ENCODE measurements at places on chromosomes 2 and 18. TPM values are rescaled to one million over a fixed set of nuclear protein-coding genes. Genes with fewer than 3 reads are reported as not detected.
A peak's percentile ranks its signal among the peaks of the same experiment; 100 is the strongest.

Gene CFAP53
- 0.08 TPM for total RNA-seq

Gene CPLX4
- total RNA-seq: not detected

Gene MAL
- total RNA-seq: not detected

GRCh38 chr2:36568516-36569246 lies 29.3 kb downstream of the FEZ2 start:
- peak; percentile 85 for DNase-seq

- peak; percentile 83 for DNase-seq
Measured at GRCh38 chr2:191386938-191387536, 141.8 kb downstream of the MYO1B start.

- no peak for DNase-seq
Measured at GRCh38 chr2:182379241-182379640, 47.6 kb downstream of the PDE1A start.

GRCh38 chr18:48306838-48307237 lies 102.3 kb downstream of the ZBTB7C start:
- DNase-seq: no peak

Gene GPAT2
- not detected for total RNA-seq

DNA sequence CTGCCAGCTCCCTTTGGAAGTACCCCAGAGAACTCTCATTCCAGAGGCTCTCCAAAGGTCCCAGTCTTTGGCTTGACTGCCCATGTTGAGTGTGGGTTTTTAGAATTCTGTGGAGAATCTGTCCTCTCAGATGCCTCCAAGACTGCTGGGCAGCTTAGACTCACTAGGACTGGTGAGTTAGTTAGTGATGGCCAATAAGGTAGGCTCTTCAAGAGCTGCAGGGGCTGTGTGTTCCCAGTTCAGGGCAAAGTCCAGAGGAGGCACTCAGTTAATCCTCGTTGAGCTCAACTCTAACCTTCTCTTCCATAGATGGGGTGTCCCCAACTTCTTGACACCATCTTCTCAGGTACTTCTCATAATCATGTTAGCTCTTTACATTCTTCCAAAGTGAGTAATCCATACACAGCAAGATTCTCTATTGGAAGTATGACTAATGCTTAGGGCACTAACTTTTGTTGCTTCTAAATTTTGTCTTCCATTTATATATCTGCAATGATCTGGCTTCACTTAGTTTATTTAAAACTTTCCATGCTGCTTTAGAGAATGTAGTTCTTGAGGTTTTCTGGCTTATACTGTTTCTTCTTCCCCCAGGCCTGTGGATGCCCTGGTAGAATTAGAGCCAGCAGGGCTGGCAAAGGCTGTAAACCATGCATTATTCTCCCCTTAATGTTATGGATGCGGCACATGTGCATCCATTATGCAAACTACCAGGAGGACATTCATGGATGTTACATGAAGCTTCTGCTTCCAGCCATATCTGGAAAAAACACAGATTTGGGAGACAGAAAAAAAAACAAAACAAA lies 88.9 kb downstream of the POLE4 start:
- peak; percentile 76 for DNase-seq

Gene GLI2
- 20.0 TPM for total RNA-seq

DNA sequence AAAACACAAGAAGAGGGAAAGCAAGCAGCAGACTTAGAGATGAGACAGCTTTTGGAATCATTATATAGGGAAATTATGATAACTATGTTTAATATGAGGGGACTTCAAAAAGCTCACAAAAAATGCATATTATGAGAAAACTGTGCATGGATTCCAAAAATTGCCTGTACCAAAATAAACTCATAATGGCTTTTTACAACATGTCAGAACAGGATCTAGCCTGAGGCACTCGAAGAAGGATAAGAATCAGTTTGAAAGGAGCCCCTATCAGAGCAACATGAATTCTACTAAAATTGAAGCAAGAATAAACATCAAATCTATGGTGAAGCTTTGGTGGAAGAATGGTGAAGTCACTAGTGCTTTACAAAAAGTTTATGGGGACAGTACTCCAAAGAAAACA lies 187.4 kb downstream of the RDH14 start:
- DNase-seq: no peak

GRCh38 chr18:45329316-45329715 lies 286.0 kb upstream of the SLC14A2 start:
- no peak for DNase-seq

Gene CDCA7
- 60.7 TPM for total RNA-seq

- DNase-seq: no peak
Measured at GRCh38 chr2:203225423-203226039, 13.3 kb upstream of the CYP20A1 start.

GRCh38 chr2:34070196-34070595 lies 471.1 kb upstream of the FAM98A start:
- DNase-seq: no peak

DNA sequence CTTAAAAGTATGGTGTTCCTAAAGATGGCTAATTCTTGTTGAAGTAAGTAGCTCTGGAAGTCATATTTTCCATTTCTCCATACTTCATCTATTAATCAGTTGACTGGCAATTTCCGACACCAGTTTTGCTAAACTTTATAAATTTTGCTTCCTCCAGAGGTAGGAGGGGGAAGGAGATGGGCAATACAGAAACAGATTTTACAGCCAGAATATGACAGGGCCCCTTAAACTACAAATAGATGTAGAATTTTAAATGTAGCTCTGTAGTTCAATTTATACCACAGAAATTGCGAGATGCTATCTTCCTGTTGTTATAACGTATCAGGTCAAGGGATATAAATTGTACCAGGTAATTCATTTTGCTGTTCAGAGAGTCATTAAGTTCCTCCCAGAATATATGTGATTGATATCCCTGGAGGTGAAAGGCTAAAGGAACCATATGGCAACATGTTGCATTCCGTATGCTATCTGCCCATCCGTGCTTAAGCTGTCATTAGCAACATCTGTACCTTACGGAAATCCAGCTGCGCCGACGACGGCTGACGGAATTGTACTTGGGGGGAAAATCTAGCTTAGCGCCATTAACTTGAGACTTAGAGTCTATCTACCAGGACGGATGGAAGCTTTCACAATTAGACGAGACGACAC lies 8.4 kb upstream of the NR4A2 start:
- DNase-seq: no peak

DNA sequence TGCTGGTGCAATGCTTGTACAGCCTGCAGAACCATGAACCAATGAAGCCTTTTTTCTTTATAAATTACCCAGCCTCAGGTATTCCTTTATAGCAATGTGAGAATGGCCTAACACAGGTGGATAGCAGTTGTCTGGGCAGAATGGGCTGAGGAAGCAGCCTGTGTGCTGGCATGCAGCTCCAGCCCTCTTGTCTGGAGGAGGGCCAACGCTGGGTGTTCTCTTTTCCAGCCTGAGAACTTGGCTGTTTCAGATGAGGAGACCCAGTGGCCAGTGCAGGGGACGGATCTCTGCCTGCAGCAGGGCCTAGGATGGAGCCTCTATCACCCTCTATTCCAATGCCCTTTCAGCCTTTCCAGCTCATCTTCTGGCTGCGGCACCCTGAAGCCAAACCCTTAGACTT lies 58.8 kb downstream of the CTIF start:
- no peak for DNase-seq

- DNase-seq: no peak
Measured at GRCh38 chr2:67945940-67946339, 116.9 kb downstream of the C1D start.

DNA sequence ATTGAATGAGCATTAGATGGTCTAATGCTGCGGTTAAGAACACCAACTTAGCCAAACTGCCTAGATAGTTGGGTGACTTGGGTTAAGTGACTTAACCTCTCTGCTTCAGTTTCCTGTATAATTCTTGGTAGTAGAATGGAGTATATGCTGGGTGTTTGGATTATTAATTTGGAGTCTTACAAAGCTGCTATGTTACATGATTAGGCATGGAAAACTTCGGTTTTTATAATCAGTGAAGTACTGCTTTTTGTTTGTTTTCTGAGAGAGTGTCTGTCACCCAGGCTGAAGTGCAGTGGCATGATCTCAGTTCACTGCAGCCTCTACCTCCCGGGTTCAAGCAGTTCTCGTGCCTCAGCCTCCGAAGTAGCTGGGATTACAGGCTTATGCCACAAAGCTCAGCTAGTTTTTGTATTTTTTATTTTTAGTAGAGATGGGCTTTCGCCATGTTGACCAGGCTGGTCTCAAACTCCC lies 4.5 kb downstream of the RPL37A start:
- no peak for DNase-seq

DNA sequence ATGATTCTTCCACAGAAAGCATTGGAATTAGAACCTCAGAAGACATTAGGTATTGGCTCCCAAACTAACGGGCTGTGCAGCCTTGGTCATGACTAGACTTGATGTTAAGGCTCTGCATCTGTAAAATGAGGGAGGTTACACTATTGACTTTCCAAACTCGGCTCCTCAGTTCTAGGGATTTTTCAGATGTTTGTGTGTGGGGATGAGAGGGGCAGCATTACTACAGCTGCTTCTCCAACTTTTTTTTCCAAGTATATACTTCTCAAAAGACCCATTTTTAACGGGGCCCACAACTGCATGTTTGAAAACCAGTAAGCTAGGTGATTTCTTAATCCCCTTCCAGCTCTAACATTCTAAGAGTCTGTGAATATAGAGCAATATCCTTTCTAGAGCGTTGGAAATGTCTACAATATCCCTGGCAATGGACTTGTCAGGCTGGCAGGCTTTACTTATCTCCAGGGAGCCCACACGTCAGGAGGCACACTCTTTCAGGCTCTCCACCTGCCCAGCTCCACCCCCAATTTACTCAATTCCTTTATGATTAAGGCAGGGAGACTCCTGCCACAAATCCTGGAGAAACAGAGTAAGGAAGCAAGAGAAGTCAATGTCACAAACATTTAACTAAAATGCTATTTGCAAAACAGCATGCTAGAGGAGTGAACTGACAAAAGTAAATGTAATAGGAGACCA lies 844 bp upstream of the MPV17 start:
- DNase-seq: no peak

Gene ABCB11
- not detected for total RNA-seq

Gene TAF1B
- total RNA-seq: 73.8 TPM

DNA sequence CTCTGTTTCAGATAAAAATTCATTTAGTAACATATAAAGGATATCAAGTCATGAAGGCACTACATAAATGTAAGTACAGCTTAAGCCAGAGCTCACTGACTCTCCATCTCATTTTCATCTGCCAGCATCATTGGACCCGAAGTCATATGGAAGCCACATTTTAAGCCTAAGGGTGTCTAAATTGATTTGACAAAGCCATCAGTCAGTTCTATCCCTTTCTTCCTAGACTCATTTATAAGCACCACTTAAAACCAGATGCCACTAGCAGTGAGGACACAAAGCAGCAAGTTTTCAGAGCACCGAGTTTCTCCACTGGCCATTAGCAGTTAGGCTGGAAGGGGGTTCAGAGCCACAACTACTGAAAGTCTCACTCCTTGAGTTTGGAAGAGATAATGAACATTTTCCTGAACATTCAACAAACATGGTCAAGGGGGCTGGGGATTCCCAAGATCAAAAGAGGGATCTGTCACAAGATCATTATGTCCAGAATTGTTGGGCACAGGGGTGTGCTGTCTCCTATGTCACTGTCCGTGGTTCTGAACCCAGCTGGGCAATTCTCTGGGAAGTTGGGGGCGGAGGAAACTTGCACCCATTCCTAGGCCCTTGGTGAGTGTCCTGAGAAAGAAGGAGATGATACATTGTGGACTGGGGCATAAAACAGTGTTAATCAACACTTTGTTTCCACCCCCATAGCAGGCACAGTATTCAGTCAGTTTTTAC lies 158.5 kb upstream of the LMAN1 start:
- no peak for DNase-seq

Gene CLEC4F
- total RNA-seq: not detected

DNA sequence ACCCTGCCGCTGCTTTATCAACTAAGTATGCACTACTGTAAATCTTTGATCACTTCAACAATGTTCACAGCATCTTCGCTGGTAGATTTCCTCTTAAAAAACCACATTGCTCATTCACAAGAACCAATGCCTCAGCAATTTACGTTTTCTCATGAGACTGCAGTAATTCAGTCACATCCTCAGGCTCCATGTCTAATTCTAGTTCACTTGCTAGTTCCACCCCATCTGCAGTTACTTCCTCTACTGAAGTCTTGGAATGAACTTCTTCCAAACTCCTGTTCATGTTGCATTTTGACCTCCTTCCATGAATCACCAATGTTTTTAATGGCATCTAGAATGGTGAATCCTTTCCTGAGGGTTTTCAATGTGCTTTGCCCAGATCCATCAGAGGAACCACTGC lies 35.8 kb downstream of the PRELID3A start:
- no peak for DNase-seq

Gene LRRFIP1
- total RNA-seq: 49.5 TPM

Gene CDH20
- not detected for total RNA-seq

Gene CRYGD
- total RNA-seq: not detected

DNA sequence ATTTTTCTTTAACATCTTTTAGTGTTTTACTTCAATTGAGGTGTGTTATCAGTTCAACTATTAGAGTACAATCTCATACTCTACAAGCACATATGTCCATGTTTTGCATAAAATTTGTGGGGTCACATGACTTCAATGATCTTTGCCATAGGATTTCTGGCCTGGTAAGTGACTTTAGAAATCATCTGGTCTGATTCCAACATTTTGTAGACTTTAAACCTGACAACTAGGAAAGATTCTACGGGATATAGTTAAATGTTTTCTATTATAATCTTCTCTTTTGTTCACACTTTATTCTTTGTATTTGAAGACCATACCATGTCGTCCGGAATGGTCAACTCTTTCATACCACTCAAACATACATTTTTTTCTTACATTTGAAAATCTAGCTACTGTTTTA lies 62.0 kb upstream of the NEUROD1 start:
- no peak for DNase-seq

DNA sequence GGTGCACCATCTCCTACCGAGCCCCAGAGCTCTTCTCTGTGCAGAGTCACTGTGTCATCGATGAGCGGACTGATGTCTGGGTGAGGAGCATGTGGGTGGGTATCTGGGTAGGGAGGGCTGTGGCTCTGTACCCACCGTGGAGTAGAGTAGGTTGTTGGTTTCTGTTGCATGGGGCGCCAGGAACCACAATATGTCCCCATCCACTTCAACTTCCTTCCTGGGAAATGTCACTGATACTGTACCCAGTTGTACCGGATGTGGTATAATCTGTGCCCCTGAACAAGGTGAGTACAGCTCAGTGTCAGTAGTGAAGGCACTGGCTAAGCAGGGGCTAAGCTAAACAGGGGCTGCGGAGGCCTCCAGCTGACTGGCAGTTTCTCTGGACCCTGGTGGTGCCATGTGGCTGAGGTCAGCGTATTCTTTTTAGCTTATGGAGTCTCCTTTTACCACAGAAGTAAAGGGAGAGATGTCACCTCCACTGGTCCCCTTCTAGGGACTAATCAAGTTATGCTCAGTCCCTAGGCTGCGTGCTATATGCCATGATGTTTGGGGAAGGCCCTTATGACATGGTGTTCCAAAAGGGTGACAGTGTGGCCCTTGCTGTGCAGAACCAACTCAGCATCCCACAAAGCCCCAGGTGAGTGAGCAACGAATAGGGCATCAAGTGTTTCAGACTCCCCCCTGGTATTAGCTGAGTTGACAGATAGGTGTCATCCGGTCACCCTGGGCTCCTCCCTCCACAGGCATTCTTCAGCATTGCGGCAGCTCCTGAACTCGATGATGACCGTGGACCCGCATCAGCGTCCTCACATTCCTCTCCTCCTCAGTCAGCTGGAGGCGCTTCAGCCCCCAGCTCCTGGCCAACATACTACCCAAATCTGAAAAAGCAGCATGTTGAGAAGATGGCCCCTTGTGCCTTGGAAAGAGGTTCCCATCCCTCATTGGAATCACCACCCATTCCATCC lies 2.7 kb downstream of the STK16 start:
- DNase-seq: no peak

Gene GPR75
- 2.3 TPM for total RNA-seq
